ENCODE measurements at places on chromosomes 3 and 15. TPM values are rescaled to one million over a fixed set of nuclear protein-coding genes. Genes with fewer than 3 reads are reported as not detected.

The SPATA12 gene
- not detected for total RNA-seq

The SCAMP5 gene
- total RNA-seq, result 13.4 TPM

The LINGO1 gene
- total RNA-seq, result 3.9 TPM

The WNT7A gene
- 3.3 TPM for total RNA-seq

The ZIC4 gene
- total RNA-seq, result not detected

The LAMB2 gene
- 444 TPM for total RNA-seq

The TERC gene
- total RNA-seq, result 2.1 TPM

- no peak for DNase-seq
Observed at GRCh38 chr3:10822055-10822454, 6.0 kb downstream of the SLC6A11 start.

GRCh38 chr3:4856986-4857385 lies 122.3 kb upstream of the BHLHE40 start:
- no peak for DNase-seq

DNA sequence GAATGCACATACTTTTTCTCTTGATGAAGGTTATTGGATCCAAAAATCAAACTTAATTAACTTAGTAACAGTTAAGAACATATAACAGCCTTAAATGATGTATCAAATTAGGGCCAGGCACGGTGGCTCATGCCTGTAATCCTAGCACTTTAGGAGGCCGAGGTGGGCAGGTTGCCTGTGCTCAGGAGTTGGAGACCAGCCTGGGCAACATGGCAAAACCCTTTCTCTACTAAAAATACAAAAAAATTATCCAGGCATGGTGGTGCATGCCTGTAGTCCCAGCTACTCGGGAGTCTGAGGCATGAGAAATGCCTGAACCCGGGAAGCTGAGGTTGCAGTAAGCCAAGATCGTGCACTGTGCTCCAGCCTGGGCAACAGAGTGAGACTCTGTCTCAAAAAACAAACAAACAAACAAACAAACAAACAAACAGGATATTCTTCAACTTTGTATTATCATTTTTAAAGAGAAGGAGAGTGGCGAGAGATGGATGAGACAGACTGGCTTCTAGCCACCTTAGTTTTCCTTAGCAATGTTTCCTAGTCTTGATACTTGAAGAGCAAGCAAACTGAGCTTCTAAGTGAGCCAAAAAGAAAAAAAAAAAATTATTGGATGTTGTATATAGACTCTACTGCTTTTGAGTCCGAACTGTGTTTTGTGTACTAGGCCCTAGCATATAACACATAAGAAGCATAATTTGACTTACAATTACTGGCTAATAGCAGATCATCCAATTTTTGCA lies 13.8 kb downstream of the SPRED1 start:
- DNase-seq, result no peak

GRCh38 chr3:41088882-41089281 lies 110.4 kb upstream of the CTNNB1 start:
- no peak for DNase-seq

GRCh38 chr3:50610181-50610971 lies 1.2 kb downstream of the CISH start:
- DNase-seq, result peak; percentile 80

- DNase-seq, result no peak
Observed at GRCh38 chr3:119600732-119601131, 3.0 kb downstream of the PLA1A start.

DNA sequence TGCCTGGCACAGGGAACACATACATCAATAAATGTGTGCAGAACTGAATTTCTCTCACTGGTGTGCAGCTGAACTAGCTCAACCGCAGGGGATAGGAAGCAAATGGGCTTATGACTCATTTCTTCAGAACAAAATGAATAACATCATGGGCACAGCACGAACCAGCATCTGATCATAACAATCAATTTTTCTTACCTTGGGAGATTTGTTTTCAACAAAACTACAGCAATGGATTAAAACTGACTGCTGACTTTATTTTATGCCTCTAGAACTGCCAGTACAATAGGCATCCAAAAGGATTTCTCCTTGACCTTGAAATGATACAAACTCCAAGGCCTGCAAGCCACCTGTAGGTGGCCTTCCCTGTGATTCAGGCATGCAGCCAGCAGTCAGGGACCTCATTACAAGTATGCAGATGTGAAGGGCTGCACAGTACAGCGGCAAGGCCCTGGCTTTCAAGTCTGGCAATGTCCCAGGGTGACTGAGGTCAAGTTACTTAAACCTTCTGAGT lies 26.1 kb downstream of the TAMM41 start:
- peak; percentile 26 for DNase-seq

DNA sequence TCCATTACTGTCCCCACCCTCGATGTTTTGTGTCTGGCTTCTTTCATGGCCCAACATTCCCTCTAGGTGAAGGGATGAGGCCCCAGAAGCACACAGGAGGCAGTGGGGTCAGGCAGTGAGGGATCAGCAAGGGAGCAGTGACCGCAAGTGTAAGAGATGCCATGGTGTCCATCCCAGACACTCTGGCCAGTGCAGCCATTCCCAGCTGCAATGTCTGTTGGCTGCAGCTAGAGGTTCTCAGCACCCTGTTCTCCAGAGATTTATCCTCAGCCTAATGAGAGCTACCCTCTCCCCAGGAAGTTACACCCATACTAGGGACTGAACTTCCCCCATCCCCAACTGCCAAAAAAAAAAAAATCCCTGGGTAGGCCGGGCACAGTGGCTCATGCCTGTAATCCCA lies 40.2 kb downstream of the TRANK1 start:
- no peak for DNase-seq

GRCh38 chr3:100825574-100825973 lies 116.3 kb downstream of the TFG start:
- DNase-seq, result no peak

- no peak for DNase-seq
Observed at GRCh38 chr15:31382713-31383045, 56.0 kb downstream of the KLF13 start.

- DNase-seq, result no peak
Observed at GRCh38 chr15:62877276-62877857, 165.2 kb upstream of the TPM1 start.

GRCh38 chr3:42118762-42119361 lies 27.7 kb downstream of the TRAK1 start:
- no peak for DNase-seq

GRCh38 chr15:77588126-77588525 lies 44.6 kb downstream of the LINGO1 start:
- no peak for DNase-seq

DNA sequence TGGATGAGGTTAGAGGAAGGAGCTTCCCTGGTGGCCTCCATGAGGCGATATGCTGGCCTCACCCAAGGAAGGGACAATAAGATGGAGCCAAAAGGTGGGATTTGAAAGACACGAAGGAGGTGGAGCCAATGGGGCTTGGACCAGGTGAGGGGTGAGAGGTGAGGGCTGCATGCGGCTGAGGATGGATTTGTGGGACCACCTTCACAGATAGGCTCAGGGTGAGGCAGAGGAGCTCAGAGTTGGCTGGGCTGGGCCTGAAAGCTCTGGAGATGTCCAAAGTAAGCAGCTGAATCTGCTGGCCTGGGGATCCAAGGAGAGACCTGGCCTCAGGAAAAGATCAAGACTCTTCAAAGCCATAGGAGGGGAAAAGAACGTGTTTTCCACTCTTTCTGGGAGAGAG lies 49.8 kb downstream of the EXOG start:
- DNase-seq, result no peak

- peak; percentile 70 for DNase-seq
Observed at GRCh38 chr15:37107071-37107743, 6.9 kb upstream of the MEIS2 start.

Measured in kidney (tissue), 22 donors.